MCF 10A (cell line): ENCODE measurements at places on chromosomes 13 and 19. TPM values are rescaled to one million over a fixed set of nuclear protein-coding genes. Genes with fewer than 3 reads are reported as not detected.

GRCh38 chr19:17136617-17137016 lies 61.0 kb downstream of the MYO9B start:
- DNase-seq, result no peak

PCDH9 gene
- total RNA-seq, result 7.2 and 10.1 TPM in 2 replicates

DNA sequence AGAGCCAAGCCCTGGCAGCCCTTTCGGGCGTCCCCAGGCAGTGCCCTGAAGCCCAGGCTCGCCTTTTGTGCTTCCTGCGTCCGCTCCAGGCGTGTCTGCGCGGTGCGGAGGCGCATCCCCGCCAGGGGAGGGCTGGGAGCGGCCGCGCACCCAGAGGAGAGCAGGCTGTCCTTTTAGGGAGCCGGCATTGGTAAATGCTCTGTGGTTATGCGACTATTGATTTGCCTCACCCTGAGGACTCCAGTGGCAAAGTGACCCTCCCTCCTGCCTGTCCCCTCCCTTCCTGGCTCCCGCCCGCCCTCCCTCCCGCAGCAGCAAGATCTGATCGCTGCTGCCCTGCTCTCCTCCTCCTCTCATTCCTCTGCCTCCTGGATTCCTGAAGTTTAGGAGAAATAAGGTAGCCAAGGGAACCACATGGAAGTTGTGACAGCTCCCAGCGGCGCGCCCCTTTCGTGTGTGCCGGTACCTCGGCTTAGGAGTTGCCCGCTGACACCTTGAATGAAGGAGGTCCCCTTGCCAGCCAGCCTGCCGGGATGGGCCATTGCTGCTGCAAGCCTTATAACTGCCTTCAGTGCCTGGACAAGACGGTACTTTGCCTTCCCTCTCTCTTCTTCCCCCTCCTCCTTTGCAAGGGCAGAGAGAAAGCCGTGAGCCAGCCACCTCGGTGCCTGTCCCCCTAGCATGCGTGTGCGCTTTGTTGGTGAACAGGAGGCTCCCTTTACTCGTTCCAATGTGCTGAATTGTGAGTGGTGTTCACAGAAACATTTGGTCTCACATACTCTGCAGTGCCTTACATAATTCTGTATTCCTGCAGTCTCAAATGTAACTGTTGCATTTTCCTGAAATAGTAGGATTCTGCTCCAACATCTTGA lies 166.9 kb downstream of the SLC7A1 start:
- peak; percentile 38 for DNase-seq

GRCh38 chr13:30738526-30739236 lies 3.3 kb downstream of the ALOX5AP start:
- DNase-seq, result no peak

DNA sequence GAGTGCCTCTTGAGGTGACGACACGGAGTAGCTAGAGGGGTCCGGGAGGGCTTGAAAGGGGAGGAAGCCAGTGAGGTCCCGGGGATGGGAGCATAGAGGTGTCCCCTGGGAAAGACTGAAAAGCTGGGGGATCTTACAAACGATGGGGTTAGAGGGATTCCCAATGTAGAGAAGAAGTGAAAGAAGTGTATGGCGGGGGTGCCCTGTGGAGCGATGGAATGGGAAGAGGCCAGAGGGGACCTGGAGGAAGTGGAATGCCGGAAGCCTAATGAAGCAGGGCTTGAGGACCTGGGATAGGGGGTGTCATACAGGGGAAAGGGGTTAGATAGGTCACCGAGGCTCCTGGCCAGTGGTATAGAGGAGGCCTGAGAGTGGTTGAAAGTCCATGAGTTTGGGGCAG lies 580 bp downstream of the AP2A1 start:
- no peak for DNase-seq

SIAH3 gene
- not detected in 2 replicates for total RNA-seq

- DNase-seq, result no peak
Observed at GRCh38 chr19:11534538-11534937, 4.1 kb upstream of the CNN1 start.

ZNF761 gene
- 9.1 and 12.0 TPM in 2 replicates for total RNA-seq

DNA sequence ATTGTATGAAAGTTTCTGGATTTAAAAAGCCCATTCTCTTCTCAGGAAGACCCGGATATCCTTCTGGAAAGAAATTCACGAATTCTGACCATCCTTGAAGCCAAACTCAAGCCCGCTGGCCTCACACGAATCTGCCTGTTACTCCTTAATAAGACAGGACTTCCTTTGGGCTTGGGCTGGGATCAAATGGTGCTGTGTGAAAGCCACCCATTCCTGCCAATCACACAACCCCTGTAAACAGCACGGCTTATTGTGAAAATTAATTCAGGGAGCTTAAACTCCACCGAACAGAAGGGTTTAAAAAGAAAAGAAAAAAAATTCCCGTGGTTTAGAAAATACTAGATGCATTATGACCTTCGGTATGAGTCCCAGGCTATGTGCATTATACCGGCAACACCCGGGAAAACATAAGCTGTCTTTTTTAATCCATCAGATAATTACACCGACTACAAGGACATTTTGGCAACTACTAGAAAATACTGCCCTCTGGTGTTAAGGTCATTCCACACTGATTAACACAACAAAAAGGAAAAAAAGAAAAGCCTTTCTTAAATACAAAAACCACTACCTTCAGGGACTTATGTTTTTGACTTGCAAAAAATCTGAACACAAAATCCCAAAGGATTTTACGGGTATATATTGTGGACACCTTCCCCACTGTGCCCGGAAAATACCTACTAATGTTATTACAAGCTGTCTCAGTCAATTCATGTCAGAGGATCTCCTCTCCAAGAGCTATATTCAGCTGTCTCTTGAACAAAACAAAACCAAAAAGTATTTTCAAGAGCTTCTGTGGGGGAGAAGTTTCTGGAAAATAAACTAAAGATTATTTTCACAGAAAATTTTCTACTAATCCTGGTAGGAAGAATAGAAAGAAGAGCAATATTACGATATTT lies 76.0 kb upstream of the LSM14A start:
- DNase-seq, result peak; percentile 69

ACTL9 gene
- total RNA-seq, result not detected in 2 replicates

GRCh38 chr19:45670670-45671453 lies 2.8 kb downstream of the GIPR start:
- DNase-seq, result peak; percentile 49

DNA sequence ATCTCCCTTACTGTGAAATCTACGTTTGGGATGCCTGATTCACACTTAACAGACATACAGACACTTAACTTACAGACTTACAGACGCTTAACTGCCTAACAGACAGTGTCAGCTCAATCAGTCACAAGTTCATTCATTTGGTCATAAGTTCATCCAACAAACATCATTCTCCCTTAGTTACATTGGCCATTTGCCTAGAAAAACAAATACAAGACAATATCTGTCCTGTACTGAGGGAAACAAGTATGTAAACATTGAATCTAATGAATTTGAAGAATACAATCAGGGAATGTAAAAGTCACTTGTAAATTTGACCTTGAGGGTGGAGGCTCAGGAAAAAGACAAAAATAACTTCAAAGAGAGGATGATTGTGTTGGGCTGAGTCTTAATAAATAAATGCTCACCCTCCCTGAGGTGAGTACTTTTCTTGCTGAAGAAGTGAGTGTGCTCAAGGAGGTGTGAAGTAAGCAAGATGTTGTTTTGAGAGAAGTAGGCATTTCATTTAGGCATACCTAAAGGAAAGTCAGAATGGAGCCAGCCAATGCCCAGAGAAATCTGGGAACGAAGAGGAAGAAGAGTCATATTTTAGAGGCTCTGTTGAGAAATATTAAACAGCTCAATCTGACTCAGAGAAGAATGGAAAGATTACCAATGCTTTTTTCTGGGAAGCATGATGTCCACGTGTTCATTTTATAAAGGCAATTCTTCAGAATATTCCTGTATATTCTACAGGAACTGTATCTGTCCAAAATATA lies 958.4 kb upstream of the SLC10A2 start:
- peak; percentile 54 for DNase-seq

GRCh38 chr13:46753137-46753536 lies 43.8 kb downstream of the ESD start:
- no peak for DNase-seq

COMP gene
- total RNA-seq, result not detected in 2 replicates

DNA sequence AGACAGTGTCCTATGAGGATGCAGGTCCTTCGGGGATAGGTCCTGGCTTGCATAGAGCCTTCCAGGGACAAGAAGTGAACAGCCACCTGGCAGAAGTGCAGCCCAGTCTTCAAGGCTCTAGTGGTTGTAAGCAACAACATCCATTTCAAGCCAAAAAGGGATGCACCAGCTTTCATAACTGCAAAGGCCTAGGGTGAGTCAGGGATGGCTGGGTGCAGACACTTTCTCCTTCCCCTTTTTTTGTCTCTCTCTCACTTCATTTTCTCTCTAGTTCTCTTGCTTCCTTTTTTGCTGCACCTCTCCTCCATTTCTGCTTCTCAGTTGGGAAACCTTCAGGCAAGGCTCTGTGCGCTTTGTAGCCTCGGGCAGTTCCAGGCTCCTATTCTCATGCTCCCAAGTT lies 196.2 kb upstream of the ZNF536 start:
- DNase-seq, result no peak

MEF2B gene
- total RNA-seq, result 1.4 TPM in 2 replicates

ZIC5 gene
- total RNA-seq, result not detected in 2 replicates

DNA sequence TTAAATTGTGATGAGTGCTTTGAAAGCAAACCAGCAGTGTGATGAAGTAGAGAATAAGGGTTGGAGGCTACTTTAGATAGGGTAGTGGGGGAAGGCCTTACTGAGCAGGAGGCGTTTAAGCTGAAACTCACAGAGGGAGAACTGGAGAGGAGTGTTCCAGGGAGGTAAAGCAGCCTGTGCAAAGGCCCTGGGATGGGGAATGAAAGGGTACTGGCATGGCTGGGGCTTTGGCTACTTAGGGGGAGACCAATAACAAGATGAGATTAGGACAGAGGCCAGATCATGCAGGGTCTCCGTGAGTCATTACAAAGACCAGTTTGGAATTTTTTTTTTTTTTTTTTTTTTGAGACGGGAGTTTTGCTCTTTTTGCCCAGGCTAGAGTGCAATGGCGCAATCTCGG lies 1.1 kb downstream of the PPP5C start:
- DNase-seq, result no peak

SERTM1 gene
- not detected in 2 replicates for total RNA-seq

HNRNPA1L2 gene
- total RNA-seq, result 10.1 and 11.5 TPM in 2 replicates

A1BG gene
- total RNA-seq, result 6.4 and 7.0 TPM in 2 replicates

GRCh38 chr13:109427148-109427547 lies 359.2 kb downstream of the IRS2 start:
- DNase-seq, result no peak

GRCh38 chr13:22793598-22794134 lies 387.1 kb upstream of the SGCG start:
- no peak for DNase-seq

GRCh38 chr13:72983085-72983768 lies 75.6 kb upstream of the KLF5 start:
- peak; percentile 88 for DNase-seq

- DNase-seq, result no peak
Observed at GRCh38 chr13:33349986-33350826, 64.7 kb upstream of the STARD13 start.

DNA sequence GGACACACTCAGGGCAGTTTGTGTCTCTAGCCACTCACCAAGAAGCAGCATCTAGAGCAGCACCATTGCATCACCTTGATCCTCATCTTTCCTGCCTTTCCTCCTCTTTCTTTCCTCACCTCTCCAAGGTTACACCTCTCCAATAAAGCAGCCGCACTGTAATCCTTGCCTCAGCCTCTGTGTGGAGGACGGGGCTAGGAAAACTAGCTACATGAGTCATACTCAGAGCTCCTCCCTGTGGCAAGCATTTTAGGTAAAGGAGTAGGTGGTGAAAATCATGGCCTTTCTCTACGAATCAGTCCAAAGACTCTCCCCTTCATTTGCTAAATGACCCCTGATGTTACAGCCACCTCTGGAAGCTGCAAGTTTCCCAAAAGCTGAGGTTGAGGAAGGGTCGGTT lies 108.9 kb downstream of the DNAJC15 start:
- DNase-seq, result peak; percentile 82

- no peak for DNase-seq
Observed at GRCh38 chr19:7725791-7726190, 6.1 kb downstream of the CLEC4G start.

GRCh38 chr13:48780713-48781341 lies 127.1 kb downstream of the CYSLTR2 start:
- no peak for DNase-seq

SLC17A7 gene
- total RNA-seq, result not detected in 2 replicates

KLK14 gene
- 0.30 TPM in 1 of 2 replicates, not detected in the other for total RNA-seq

OXGR1 gene
- total RNA-seq, result not detected in 2 replicates

- no peak for DNase-seq
Observed at GRCh38 chr19:45439190-45439568, 15.5 kb upstream of the ERCC1 start.

DNA sequence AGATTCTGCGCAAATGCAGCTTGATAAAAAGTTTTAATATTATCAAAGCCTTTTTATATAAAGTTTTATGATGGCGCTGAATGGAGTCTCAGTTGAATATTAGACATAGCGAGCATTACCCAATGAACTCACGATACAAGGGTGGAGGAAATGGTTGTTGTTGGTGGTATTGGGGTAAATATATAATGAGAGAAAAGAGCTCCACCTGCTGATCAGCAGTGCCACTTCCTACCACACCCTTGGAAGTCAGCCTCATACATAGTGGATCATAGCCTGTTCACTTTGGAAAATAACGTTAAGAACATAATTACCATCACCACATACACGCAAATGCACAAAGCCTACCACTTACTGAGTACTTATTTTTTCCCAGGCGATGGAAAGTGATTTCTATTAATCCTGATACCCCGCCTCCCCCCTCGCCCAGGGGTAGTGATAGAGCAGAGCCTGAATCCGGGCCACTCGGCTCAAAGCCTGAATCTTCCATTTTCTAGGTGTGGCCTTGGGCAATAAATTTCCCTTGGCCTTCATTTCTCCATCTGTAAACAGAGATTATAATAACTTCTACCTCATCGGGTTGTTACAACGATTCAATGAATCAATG lies 358.3 kb downstream of the KLF5 start:
- peak; percentile 53 for DNase-seq

DNA sequence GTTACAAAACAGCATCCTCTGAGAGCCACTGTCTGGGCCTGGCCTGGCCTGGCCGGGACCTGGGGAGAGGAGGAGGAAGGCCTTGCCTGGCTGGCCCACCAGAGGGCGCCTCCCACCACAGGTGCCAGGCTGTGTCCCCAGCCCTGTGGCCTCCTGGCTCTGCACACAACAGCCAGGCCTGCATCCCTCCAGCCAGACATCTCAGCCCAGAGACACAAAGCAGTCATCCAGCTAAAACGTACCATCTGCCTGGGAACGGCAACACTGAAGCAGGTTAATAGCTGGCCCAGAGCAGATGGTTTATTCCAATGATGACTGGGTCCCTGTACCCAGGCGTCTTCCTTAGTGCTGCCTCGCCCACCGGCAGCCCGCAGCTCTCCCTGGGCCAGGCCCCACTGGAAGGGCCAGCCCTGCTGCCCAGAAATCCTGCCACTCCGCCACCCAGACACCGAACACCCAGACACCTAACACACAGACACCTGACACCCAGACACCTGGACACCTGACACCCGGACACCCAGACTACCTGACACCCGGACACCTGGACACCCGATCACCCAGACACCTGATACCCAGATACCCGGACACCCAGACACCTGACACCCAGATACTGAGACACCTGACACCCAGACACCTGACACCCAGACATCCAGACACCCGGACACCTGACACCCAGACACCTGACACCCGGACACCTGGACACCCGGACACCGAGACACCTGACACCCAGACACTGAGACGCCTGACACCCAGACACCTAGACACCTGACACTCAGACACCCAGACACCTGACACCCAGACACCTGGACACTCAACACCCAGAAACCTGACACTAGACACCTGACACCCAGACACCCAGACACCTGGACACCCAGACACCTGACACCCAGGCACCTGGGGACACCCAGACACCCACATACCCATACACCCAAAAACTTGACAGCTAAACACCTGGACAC lies 20.1 kb downstream of the C19orf12 start:
- DNase-seq, result peak; percentile 70
